AG20443 (cell line): ENCODE measurements at places on chromosomes 16 and 17.

DNA sequence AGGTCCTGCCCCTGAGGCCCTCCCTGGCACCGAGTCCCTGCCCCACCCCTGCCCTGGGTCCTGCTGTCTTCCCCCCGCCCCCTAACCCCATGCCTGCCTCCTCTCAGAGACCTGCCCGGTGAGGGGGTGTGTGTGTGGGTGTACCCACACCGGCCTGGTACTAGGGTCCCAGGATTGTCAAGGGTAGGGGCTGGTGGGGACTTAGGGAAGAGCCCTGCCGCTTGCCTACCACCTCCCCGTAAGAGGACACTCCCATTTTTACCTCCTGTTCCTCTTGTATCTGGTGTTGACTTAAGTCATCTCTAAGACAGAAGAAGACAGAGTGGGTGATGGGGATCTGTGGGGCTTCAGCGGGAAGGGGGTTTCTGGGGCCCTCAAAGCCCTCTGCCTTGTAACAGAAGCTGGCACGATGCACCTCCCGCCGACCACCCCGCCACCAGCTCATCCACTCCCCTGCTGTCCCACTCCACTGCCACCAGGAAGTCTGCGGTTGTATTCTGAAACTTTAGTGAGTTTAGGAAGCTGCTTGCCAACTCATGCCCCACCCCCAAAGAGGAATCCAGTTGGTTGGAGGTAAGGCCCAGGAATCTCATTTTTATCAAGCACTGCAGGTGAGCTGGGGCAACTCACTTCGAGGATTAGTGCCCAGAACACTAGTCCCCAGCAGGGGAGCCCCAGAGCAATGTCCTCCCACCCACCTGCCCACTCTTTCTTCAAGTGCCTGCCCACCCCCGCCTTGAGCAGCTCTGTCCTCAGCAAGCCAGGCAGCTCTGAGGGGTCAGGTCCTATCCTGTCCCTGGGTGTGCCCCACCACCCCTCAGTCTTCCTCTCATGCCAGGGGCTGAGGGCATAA, 5.6 kb downstream of the SPATA32 start:
- no peak for DNase-seq

GRCh38 chr17:1227917-1228780, 42.1 kb upstream of the BHLHA9 start:
- peak; percentile 28 for DNase-seq

- DNase-seq, result no peak
These were observed 117.0 kb downstream of the METRNL start for GRCh38 chr17:83196366-83196765.

- no peak for DNase-seq
These were observed 18.6 kb downstream of the MPO start for GRCh38 chr17:58262149-58262548.

DNA sequence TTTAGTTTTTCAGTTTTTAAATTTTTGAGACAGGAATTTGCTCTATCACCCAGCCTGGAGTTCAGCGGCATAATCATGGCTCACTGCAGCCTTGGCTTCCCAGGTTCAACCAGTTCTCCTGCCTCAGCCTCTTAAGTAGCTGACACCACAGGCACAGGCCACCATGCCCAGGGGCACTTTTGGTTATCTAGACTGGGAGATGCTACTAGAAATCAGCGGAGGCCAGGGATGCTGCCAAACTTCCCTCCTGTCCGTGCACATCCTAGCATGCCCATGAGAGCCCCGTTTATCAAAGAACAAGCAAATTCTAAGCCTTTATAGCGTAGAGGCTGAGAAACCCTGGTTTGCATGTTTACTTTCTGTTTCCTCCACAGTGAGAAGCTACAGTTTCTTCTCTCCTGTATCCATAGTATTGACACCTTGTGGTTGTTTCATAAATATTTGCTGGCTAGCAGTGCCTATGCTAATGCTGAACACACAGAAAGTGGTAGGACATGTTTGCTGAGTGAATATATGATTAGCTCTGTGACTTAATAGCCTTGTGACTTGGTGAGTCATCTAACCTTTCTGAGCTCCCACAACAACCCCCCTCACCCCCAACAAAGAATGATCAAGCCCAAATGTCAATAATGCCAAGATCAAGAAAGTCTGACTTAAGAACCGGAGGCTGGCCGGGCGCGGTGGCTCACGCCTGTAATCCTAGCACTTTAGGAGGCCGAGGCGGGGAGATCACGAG, 39.2 kb upstream of the MAF start:
- DNase-seq, result no peak

DNA sequence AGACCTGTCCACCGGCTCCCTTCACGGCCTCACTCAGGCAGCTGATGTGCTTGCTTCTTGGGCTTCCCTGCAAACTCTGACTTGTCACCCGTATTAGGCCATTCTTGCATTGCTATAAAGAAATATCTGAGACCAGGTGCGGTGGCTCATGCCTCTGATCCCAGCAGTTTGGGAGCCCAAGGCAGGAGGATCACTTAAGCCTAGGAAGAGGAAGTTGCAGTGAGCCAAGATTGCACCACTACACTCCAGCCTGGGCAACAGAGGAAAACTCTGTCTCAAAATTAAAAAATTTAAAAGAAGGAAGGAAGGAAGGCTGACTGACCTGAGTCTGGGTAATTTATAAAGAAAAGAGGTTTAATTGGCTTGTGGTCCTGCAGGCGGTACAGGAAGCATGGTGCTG, 17.0 kb downstream of the SOST start:
- no peak for DNase-seq

GRCh38 chr16:189604-190186, 9.4 kb downstream of the HBQ1 start:
- DNase-seq, result no peak

DNA sequence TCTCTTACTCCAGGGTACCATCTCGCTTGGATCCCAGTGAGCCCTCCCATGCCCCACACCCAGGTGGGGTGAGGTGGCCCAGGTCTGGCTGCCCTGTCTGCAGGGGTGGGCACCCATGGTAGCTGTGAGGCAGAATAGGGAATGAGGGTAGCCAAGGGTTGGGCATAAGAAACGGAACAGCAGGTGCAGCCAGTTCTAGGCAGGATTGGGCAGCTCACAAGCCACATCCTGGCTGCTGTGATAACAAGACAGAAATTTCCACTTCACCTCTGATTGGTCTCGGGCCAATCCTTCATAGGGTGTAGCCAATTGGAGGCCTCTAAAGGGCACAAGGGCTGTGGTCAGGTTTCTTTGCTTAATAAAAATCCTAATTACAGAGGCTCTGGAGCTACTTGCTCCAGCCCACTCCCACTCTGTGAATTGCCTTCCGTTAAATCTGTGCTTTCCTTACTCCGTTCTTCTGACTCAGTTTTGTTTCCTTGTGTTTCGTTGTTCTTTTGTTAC, 1.5 kb upstream of the ARHGDIG start:
- DNase-seq, result no peak

GRCh38 chr17:35745749-35746320, 7.2 kb downstream of the GAS2L2 start:
- no peak for DNase-seq

DNA sequence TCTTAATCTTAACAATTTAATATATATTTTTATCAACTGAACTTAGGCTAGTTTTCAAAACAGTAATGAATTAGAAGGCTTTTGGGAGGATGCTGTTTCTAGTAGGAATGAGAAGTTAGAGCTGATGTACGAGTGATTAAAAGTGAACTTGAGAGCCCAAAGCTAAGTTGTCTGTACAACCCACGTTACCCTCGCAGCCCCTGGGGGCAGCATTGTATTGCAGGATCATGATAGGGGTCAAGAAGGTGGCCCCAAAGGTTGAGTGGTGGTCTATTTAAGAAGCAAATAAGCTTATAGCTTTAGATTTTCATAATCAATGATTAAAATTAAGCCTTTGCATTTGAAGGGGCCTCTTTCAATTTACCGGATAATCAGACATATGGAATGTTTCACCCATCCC, 33.7 kb upstream of the ALDH3A2 start:
- DNase-seq, result no peak

GRCh38 chr16:87207965-87208364, 109.2 kb downstream of the C16orf95 start:
- DNase-seq, result no peak

- DNase-seq, result no peak
These were observed 360.4 kb downstream of the SEC14L1 start for GRCh38 chr17:77501101-77501566.

GRCh38 chr16:24035127-24035842, 199.5 kb downstream of the PRKCB start:
- no peak for DNase-seq

GRCh38 chr17:948284-948852, 31.2 kb downstream of the NXN start:
- no peak for DNase-seq

DNA sequence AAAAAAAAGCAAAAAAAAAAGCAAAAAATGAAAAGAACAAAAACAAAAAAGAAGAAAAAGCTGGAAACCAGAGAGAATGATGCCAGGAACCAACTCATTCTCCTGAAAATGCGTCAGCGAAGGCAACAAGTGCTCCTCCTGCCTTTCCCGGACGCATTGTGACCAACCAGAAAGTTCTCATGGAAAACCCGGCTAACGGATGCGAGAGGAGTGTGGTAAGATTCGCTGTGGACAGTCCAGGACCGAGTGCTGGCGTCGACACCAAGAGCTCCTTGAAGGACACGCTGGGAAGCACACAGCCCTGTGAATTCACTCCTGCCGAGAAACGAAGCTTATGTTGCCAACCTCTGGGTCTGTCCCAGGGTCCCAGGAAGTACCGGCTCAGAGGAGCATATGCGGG, 43.4 kb downstream of the METRNL start:
- peak; percentile 80 for DNase-seq

- DNase-seq, result no peak
These were observed 3.3 kb upstream of the FDXR start for GRCh38 chr17:74875977-74876593.

DNA sequence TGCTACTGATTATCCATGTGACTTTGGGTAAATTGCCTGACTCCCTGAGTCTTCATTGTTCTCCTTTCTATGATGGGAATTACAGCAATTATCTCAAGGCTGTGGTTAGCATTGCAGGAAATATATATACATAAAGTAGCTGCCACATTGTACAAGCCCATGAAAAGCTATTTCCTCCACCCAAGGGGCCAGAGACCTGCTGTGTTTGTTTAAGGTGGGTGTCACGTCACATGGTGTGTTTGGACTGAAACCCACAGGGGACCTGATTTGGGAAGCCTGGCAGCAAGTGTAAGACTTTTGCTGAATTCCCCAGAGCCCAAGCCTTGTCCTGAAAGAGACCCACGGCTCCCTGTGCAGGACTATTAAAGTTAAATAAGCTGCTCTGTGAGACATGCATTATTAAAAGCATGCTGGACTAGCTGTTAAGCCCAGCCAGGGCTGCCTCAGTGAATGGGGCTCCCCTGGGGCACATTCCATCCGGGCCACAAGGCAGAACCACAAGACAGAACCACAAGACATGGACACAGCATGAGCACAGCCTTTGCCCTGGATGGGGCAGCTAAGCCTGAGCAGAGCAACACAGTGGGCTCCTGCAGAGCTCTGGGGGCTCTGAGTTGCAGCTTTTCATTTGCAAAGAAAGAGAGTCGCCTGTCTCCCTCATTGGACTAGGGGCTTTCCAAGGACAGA, 148.9 kb downstream of the SPACA3 start:
- peak; percentile 31 for DNase-seq

DNA sequence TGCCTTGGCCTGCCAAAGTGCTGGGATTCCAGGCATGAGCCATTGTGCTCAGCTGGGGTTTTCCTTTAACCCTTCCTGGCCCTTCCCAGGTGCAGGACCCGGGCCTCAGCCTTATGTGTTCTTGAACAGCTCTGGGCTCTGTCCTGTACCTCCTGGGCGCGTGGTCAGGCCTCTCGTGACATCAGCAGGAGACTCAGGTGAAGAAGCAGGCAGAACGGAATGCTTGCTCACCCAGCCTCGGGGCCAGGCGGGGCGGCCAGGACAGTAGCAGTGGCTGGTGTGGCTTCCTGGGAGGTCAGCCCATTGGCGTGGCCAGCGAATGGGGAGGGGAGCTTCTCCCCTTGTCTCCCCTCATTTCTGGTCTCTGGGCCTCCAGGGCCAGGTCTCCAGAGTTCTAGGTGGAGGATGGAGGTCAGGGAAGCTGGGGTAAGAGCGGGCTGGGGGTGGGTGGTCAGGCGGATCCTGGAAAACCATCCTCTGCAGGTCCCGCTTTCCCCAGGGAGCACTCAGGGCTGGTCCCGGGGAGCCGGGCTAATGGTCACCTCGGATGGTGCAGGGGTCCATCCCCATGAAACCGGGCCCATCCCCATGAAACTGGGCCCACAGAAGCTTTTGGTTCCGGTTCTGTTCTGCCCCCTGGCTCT, 281.5 kb downstream of the SEC14L1 start:
- no peak for DNase-seq

DNA sequence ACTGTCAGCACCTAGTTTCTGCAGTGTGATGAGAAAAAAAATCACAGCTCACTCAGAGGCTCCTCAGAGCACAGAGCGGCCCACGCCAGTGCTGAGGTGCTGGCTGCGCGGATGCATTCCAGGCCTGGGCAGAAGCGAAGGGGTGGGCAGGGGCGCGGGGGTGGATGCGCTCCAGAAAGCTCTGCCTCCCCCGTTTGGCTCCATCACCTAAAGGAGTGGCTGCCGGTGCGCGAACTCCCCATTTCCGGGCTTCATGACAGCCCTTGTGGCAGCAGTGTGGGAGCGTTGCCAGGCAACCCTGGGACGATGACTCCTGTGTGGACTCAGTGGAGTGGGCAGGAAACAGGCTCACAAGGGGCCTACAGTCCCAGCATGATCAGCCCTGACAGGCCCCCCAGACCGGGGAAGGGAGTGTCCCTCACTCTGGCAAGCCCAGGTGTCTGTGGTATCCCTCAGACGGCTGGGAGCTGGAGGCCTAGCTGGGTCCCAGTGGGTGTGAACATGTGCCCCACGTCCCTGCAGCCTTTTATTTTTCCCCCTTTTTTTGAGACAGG, 32.8 kb upstream of the NUDT16L1 start:
- DNase-seq, result no peak

- peak; percentile 83 for DNase-seq
These were observed 6.4 kb downstream of the CUEDC1 start for GRCh38 chr17:57948555-57949420.

DNA sequence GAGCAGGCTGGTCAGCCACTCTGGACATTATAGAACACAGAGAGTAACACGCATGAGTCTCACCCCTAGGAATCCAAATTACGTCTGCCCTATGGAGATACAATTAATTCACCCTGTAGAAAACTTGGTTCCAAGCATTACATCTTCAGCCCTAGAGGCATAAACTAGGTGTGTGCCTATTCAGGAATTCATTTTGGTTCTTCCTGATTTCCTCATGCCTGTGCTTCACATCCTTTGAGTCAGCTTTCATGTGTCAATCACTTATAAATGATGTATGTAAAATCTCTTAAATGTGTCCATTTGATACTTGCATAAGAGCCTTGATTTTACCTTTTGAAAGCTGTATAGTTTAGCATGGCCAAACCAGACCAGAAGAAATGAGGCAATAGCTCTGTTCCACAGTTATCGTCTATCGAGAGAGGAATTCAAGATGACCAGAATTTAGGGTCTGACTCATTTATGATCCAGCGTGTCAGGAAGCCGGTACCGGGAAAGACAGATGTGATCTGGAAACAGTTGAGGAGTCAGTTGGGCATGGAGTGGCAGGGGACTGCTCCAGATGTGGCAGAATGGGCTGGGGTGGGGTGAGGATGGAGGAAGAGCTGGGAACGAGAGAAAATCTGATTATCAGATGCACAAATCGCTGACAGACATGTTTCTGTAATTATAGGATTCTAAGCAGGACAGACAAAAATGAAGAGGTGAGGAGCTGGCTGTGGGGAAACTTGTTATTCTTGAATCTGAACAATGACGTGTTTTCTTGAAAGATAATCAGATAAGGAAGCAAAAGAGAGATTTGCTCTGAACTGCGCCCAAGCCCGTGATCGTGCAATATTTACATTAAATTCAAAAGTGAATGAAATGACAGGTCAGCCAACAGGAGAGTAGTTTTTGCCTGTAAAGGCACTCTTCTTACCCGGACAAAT, 76.7 kb downstream of the C16orf95 start:
- peak; percentile 76 for DNase-seq

GRCh38 chr16:56245197-56245596, 53.9 kb downstream of the GNAO1 start:
- peak; percentile 43 for DNase-seq
